ENCODE measurements at places on chromosomes 3 and 15.

GRCh38 chr15:53918180-53919079, 59.8 kb upstream of the UNC13C start:
- DNase-seq, result no peak

- DNase-seq, result no peak
Observed at GRCh38 chr15:63465104-63465503, 39.3 kb upstream of the USP3 start.

- DNase-seq, result no peak
Observed at GRCh38 chr3:47378869-47379268, 2.0 kb upstream of the PTPN23 start.

GRCh38 chr15:66716656-66717020, 14.6 kb downstream of the SMAD6 start:
- no peak for DNase-seq

DNA sequence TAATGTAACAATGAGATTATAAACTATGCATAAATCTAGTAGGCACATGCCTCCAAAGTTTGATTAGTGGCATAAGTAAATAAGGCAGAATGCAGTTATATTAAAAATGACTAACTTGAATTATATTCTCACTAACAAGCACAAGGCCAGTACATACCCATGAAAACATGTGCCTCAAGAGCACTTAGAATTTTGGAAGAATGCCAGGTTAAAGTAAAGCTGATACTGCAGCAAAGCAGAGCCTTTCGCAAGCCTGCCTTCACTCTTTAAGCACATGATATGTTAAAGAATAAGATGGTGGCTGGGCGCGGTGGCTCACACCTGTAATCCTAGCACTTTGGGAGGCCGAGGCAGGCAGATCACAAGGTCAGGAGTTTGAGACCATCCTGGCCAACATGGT, 49.0 kb downstream of the KBTBD12 start:
- DNase-seq, result no peak

DNA sequence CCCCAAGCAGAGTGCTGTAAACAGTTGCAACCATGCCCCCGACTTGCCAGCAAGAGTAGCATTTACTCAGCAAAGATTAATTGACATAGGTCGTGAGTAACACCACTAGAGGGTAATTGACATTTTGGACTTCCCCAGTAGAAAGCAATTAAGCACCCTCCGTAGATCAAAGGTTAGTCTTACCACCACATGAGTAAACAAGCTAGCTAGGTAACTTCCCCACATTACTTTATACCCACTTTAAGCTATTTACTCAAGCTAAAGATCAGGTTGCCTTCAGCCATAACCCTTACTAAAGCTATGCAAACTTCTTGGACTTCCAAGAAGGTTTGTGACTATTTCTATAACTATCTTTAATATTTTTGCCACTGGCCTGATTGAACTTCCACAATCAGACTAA, 1072.7 kb downstream of the OTOL1 start:
- DNase-seq, result no peak

All from DND-41 (cell line).